ENCODE measurements at places on chromosomes 12 and 14.

- DNase-seq, result no peak
These were observed 4.5 kb downstream of the DDX47 start for GRCh38 chr12:12817616-12818015.

DNA sequence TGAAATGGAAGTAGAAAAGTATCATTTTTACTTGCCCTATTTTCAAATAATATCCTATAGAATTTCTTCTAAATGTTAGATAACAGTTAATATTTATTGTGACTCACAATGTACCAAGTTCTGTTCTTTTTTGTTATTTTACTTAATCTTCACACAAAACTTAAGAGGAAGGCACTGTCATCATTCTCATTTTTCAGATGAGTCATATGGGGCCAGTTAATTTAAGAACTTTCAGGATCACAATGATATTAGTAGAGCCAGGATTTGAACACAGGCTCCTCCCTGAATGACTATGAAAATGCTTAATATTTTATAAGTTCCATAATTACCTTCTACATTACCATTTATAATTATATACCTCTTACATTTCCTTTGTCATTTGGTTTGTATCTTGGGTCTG is 10.4 kb upstream of the TMEM260 start:
- no peak for DNase-seq

DNA sequence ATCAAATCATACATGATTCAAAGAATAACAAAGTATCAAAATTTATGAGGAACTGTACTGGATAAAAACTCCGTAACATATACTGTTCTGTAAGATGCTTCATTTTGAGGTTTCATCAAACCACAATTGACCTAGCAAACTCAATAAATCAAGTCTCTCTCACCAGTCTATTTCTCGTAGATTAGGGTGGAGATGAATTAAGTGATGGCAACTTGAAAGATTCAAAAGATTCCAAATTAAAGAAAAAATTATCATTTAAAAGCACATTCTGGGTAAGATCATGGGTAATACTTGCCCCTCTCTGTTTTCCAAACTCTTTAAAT is 74.4 kb downstream of the PAPLN start:
- DNase-seq, result no peak

GRCh38 chr12:113065126-113066007 is 8.8 kb downstream of the DTX1 start:
- peak; percentile 58 for DNase-seq

DNA sequence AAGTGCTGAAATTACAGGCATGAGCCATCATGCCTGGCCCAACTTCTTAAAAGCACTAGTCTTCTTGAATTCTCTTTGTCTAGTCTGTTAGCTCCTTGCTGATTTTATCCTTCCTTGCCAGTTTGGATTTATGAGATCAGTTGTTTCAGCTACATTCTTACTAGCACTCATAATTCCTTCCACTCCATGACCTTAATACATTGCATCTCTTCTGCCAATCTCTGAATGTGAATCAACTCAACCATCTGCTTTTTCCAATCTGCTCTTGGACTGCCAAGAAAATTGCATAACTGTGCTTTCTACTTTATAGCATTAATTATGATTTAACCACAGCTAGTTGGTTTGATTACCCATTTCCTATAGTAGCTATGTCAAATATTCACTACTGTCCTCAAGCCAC is 14.9 kb upstream of the HEATR5A start:
- peak; percentile 25 for DNase-seq

DNA sequence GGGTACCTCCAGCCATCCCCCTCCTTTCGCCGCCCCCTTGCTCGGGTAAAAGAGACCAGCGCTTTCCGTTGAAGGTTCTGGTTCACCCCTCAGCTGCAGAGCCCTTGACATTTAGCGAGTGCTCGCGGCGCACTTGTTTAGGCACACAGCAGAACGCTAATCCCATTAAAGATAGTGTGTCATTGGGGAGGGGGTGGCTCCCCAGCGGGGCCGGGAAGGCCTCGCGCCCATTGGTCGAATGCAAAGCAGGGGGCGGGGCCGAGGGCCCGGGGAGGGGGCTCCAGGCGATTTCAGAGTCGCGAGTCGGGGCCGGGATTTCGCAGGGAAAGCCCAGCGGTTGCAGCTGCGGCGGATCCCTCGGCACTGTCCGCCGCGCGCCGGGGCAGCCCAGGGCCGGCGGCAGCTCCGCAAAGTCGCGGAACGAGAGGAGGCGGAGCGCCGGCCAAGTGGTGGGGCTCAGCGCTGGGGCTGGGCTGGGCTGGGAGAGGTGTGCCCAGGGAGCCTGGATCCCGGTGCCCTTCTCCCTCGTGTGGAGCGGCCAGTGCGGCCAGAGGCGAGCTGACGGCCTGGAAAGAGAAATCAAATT is 122.9 kb downstream of the TSPAN9 start:
- peak; percentile 83 for DNase-seq

DNA sequence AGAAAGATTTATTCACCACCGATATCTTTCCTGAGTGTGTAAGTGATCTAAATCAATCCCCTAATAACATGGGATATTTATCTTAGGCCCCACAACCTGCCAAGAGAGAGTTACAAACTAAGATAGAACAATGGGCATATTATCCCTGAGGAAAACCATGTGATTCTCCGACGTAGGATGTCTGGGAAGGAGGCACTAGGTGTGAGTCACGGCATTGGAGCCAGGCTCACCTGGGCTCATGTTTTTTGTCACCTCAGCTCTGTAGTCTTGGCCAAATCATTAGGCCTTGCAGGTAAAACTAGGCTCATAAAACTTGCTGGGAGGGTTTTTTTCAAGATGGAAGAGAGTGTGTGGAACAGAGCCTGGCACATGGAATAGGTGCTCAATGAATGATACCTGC is 129.7 kb upstream of the PLEKHG7 start:
- DNase-seq, result no peak

GRCh38 chr14:24847568-24848095 is 202.3 kb downstream of the STXBP6 start:
- no peak for DNase-seq

- no peak for DNase-seq
These were observed 255.1 kb upstream of the TMPO start for GRCh38 chr12:98260276-98260675.

DNA sequence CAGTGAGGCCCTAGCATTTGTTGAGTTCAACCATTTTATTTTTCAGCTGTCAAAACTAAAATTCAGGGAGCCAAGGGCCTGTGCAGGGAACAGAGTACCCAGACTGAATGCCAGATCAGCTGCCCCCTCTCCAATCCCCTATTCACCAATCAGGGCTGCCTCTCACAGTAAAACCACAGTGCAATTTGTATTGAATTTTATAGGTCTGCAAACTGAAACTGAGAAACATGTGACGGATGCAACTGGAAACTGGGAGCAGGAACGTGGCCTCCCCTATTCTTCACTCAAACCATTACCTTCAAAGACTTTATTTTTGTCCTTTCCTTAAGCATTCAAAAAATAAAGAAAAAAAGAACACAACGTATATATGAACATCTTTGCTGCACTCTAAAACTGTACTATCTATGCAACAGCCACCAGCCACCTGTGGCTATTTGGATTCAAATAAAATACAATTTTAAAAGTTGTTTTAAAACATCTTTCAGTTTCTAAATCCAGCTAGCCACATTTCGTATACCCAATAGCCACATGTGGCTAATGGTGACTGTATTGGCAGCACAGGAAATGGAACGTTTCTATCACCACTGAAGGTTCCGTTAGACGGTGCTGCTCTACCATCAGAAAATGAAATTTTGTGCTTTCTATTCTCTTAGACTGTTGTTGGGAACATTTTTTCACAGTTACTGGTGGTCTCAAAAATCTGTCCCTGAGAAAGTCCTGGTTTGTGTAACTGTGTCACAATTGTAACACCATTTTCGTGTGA is 371.3 kb upstream of the FAR2 start:
- no peak for DNase-seq

DNA sequence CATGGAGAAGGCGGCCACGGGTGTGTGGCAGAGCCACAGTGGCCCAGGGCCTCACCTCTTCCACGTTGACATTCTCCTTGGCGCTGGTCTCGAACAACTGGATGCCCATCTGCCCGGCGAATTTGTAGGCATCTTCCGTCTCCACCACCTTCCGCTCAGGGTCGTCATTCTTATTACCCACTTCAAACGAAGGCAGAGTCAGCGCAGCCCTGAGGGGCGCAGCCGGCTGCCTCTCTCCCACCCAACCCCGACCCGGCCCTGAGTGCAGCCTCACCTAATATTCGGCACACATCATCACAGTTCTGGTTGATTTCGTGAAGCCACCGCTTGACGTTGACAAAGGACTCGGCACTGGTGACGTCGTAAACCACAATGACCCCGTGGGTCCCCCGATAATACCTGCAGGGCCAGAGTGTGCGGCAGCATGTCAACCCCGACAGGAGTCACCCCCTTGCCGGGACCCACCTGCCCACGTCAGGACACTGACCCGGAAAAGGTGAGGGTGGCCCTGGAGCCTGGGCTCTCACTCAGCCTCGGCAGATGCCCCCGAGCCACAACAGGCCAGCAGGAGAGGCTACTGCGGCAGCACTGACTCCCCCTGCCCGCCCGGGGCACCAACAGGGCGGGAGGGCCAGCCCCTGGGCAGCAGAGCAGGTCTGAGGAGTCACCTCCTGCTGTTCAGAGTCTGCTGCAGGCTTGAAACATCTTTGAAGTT is 17.6 kb downstream of the RAB35 start:
- no peak for DNase-seq

DNA sequence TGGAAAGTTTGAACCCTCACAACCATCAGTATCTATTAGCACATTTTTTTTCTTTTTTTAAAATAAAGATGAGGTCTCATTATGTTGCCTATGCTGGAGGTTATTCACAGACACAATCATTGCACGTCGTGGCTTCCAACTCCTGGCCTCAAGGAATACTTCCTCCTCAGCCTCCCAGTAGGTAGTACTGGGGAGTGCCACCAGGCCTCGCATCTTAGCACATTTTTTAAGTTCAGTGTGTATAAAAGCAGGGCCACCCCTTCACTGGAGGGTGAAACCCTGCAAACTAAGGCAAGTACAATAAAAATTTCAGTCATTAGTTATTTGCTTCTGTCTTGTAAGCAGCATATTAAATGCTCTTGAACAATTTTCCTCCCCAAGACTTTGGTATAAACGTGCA is 114.2 kb upstream of the SINHCAF start:
- DNase-seq, result no peak

DNA sequence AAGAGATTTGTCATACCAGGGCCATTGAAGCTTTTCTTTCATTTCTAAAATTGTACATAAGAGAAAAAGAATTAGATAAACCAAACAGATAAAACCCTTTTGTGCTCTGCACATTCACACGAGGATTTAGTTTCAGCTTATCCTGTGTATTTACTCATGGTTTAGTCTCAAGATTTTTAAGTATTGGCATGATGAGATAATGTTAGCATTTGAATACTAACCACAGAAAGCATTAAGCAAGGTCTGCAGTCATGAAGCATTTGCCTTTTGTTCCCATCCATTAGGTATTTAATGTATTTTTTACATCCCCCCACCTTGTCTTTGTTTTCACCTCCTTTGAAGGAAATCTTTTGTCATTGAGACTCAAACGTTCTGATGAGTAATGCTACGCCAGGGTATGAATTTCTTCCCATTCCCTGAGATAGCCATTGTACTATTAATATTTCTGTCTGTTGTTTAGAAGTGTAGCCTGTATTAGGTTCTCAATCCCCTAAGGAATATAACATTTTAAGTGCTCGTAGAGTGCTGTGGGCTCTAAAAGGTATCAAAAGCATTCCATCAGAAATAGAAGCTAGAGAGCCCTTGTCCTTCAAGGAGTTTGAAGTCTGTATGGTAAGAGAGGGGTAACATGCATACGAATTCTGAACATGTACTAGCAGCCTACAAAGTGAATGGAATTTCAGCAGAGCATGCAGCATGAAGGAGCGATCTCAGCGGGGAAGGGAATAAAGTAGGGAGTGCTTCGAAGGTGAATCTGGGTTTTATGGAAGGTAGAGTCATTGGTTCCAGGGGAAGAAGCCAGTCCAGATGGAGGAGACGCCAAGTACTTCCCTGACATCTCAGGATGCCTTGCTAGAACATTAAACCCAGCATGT is 22.3 kb downstream of the CRADD start:
- DNase-seq, result no peak

DNA sequence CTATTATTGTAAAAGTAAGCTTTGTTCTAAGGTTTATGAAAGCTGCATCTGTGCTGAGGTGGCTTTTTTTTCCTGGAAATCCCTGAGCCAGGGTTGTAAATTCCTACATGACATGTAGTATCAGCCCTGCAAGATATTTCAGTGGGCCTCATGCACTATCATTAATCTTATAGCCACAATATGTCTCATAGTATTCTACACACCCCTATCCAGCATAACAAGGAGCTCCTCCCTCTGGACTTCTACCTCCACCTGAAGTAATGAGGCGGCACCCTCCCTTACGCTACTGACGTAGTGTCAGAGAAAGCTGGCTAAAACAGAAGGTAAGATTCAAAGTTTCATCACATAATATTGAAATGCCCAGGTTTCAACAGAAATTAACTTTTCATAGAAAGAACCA is 35.5 kb downstream of the SLC5A8 start:
- no peak for DNase-seq

DNA sequence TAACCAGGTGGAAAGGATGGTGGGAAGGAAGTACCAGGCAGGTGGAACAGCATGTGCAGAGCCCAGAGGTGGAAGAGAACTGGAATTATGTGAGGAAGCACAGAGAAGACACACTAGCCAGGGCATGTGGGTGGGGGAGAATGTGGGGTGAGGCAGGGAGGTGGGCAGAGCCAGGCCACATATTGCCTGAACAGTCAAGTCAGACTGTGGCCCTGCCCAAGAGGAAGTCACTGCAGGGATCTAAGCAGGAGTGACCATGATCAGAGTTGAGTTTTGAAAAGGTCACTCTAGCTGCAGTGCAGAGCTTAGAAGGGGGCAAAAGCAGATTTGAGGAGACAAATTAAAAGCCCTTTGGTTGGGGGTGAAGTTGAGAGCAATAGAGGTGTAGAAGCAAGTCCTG is 114.0 kb upstream of the SLC38A2 start:
- no peak for DNase-seq

DNA sequence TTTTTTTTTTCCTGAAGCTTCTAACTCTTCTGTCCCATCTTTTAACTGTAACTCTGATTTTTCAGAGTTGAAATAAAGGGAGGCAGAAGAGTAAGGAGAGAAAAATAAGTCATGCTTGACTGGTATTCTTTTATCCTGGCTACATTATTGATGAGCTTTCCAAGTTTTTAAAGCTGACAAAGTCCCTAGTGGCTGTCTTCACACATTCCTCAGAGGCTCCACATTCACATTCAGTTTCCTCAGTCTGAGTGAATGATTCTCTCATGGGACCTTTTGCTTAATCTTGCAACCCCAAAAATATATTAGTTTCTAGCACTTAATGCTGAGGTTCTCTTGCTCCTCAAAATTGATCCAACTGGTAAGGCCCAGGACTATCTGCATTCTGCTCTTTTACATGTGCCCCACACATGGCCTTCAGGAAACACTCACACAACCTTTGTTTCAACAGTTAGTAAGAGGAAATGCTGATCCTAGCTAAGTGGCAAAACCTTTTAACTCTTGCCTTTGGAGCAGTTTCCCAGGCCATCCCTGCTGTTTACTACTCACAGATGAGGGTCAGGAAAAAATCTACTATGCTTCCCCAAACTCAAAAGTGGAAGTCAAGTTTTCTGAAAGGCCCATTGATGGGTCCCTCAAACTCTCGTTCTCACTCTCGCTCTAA is 61.7 kb upstream of the SLC6A15 start:
- DNase-seq, result no peak

Measured in AG08396 (cell line).